Hematopoietic multipotent progenitor cell treated with erythropoietin and hydrocortisone succinate and interleukin-3 and kit ligand, for 15 days (in vitro differentiated cells): ENCODE measurements at places on chromosomes 7 and 10.

DNA sequence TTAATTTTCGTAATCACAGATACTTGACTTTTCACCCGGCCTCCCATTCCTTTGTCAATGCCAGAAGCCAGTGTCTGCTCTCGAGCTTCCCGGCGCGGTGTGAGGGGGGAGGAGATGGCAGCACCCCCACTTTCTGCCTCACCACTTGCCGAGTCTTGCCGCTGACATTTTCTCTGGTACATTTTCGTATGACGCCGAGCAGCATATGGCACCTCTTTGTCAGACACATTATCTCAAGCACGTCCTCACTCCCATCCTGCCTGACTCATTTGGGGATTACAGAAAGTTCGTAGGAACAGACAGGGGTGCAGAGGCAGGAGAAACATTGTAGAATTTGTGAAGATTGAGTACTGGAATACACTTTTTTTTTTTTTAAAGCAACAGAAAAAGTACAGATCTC is 60.8 kb upstream of the SORCS3 start:
- DNase-seq: no peak

GRCh38 chr10:70048030-70048723 is 4.5 kb upstream of the MACROH2A2 start:
- DNase-seq: no peak

DNA sequence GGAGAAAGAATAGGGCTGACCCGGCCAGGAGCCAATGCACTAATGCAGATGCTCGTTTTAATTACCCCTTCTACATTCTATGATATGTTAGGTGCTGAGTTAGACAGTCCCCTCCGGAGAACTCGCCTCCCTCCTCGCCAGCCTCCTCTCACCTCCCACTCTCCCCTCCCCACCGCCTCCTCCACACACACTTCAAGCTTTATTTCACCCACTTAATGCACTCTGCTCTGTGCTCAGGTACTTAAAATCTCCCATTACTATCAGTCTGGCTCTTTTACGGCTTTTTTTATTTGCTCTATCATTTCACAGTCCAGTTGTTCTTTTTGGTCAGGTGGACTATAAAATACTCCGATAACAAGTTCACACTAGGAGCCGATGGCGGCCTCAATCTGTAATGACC is 231.6 kb downstream of the TEX36 start:
- DNase-seq: no peak

- DNase-seq: no peak
Measured at GRCh38 chr7:159197066-159197975, 52.7 kb upstream of the VIPR2 start.

GRCh38 chr7:105098863-105099515 is 85.0 kb downstream of the KMT2E start:
- no peak for DNase-seq

DNA sequence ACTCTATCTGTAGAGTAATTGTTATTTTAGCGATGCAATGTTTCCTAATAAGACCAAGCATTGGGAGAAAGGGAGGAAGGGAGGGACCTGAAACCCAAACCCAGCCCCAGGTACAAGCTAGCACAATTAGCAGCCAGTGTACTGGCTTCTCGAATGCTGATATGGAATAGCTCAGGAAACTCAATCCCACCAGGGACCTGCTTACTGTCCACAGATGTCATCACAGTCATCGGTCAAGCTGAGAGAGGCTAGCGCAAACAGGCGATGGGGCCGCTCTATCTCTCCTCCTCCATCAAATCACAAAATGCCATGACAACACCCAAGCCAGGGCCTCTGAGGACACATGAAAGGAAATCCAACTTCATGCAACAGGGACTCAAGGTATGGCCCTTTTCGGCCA is 192.1 kb downstream of the KCNMA1 start:
- no peak for DNase-seq

- no peak for DNase-seq
Measured at GRCh38 chr7:123126171-123126570, 73.6 kb downstream of the SLC13A1 start.

GRCh38 chr10:127571386-127571785 is 22.3 kb downstream of the NPS start:
- DNase-seq: no peak

- DNase-seq: no peak
Measured at GRCh38 chr7:158123214-158123613, 464.4 kb downstream of the PTPRN2 start.

GRCh38 chr7:107506674-107507339 is 37.0 kb downstream of the GPR22 start:
- no peak for DNase-seq

DNA sequence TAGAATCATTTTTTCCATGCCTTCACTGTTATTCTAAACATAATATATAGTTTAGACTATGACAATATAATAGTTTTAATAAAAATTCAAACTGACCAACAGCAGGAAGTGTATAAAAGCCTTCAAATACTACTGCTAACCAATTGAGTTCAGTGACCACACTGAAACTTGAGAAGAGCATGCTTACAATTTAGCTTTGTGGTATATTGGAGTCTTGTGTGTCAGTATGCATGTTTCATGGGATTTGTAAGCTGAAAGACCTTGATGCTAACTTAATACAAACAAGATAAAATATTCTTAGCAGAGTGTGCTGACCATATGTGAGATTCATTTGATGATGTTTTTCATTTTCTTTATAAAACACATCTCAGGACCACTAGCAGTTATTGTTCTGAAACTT is 395.5 kb downstream of the SUGCT start:
- no peak for DNase-seq

DNA sequence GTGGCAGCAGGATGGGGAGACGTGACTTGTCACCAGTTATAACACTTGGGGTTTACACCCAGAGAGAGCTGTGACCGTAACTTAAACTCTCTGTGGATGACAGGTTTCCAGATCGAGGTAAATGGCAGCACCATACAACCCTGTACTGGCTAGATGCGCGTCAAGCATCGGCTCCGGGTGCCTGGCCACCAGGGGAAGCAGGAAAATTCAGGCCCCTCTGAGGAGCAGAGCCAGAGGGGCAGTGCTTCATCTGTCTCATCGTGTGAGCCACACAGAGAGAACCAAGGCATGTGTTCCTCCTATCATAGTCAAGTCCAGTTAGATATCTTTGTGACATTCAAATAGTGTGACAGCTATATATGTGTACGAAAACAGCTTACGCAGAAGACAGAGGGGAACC is 652.2 kb upstream of the FOXK1 start:
- no peak for DNase-seq

- DNase-seq: no peak
Measured at GRCh38 chr7:81810476-81811155, 40.8 kb upstream of the HGF start.

DNA sequence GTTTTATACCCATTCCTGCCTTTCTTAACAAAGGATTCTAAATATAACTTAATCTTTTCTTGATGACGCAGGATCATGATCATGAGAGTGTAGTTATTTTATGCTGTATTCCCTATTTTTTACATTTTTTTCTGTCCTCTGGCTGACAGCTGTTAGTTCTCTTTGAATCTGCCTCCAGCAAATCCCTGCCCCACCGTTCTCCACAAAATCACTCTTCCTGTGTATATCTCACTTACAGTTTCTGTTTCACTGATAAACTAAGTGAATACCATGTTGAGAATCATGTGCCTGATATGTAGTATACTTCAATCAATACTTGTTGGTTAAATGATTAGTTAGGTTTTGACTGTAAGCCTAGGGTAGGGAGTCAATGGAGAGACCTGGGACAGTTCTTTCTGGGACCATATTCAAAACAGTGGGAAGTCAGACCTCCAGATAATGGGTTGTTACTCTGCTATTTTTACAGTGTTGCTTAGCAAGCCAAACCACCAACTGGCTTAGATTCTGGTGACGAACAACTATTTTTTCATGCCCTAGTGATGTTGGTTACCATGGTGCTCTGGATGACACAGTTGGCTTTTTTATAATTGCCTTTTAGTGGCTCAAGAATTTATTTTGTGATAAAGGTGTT is 12.8 kb downstream of the CNNM1 start:
- no peak for DNase-seq

DNA sequence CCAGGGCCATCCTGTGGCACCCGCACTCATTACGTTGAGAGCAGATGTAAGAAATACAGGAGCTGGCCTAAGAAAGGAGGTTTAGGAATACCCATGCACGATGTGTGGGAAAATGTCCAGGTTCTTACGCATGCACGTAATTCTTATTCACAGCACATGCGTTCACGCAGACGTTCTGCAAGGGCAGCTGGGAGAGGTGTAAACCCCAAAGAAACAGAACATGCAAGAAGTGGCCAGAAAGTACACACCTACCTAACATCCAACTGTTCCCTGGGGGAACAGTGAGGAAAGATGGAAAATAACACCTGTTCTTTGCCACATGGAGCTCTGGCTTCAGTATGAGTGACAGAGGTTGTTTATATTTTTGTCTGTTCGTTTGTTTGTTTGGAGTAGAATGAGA is 285.6 kb downstream of the PRPF18 start:
- no peak for DNase-seq

DNA sequence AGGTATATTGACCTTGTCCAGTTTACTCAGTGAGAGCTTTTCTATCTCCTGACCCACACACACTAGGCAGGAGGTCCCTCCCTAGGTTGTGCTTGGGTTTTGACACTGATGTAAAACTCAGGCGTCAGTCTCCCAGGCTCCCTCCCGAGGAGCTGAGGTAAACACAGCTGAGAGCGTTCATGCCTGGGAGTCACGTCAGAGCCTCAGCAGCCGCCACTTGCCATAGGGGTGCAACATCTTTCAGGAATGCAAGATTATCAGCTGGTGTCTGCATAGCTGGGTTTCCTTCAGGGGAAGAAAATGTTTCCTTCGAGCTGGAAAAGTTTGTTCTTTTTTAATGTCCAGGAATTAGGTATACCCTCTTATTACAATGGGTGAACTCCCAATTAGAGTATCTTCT is 70.6 kb downstream of the FGFR2 start:
- DNase-seq: no peak

GRCh38 chr10:45403151-45403550 is 29.1 kb downstream of the ALOX5 start:
- no peak for DNase-seq

GRCh38 chr7:19091550-19092200 is 25.8 kb downstream of the TWIST1 start:
- DNase-seq: no peak

DNA sequence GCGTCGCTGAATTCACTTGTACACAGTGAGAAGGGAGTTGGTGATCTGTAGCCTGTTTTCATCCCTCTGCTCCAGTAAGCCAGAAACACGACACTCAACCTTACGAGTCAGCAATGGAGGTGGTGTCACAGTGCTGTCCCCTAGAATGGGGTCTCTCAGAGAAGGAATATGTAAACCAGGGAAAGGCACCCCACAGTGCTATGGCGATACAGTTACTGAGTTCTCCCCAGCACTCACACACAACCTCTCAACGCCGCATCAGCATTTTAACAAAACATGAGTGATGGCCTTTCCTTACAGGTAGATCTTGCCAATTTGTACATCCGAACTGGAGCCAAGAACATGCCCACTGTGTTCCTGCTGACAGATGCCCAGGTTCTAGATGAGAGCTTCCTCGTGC is 196.3 kb downstream of the CDCA7L start:
- DNase-seq: no peak

DNA sequence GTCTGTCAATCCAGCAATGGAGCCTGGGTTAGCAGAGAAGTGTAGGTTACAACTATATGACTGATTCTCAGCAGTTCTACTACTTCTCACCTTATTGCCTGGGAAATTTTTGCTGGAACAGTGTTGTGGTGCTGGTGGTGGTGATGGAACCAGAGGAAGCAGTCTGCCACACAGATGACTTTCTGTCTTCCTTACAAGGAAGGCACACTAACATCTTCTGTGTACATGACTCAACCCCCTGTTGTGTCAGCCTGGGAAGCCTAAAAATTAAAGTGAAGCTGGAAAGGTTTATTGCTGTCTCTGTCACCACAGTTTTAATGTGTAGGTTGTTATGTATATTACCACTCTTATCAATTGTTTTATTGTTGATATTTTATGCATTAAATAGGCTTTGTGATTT is 40.3 kb downstream of the ANKRD7 start:
- DNase-seq: no peak

GRCh38 chr7:27148031-27148755 is 619 bp upstream of the HOXA6 start:
- DNase-seq: no peak
